Stimulated activated CD4-positive, alpha-beta T cell treated with anti-CD3 and anti-CD28 coated beads, TNF-alpha, amount 100 ng/mL, for 1 hour (primary cell): ENCODE measurements at places on chromosomes 4 and X.

GRCh38 chrX:152038804-152039203 is 64.3 kb upstream of the GABRE start:
- DNase-seq: no peak

GRCh38 chr4:136314686-136315085 is 1217.6 kb downstream of the PCDH18 start:
- DNase-seq: no peak

- no peak for DNase-seq
These were observed 19.8 kb upstream of the HEPH start for GRCh38 chrX:66144258-66144657.

- no peak for DNase-seq
These were observed 64.9 kb downstream of the N4BP2 start for GRCh38 chr4:40121515-40121914.

DNA sequence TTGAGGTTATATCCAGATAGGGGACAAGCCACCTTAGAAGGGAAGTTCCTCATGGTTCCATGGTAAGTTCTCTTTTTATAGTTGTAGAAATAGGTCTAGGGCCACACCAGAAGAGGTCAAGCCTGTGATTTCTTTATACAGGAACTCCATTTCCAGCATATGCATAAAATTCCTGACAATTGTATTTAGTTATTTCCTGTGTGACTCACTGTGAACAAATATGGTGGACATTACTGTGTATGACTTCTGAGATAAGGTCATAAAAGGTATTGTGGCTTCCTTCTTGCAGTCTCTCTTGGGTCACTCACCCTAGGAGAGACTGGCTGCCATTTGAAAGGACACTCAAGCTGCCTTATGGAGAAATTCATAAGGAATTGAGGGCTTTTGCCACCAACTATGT is 2.2 kb upstream of the C4orf36 start:
- no peak for DNase-seq

DNA sequence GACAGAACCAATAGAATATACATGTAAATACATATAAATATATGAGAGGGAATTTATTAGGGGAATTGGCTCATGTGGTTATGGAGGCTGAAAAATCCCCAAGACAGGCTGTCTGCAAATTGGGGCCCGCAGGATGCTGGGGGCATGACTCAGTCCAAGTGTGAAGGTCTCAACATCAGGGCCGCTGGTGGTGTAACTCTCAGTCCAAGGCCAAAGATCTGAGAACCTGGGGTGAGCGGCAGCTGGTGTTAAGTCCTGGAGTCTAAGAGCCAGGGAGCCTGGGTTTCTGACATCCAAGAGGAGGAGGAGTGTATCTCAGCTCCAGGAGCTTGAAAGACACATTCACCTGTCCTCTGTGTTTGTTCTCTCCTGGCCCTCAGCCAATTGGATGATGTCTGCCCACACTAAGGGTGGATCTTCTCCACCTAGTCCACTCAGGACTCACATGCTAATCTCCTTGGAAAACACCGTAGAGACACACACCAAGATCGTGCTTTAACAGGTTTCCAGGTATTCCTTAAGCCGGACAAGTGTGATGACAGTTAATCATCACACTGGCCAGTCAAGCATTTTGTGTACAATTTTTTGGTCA is 28.9 kb downstream of the TIGD2 start:
- DNase-seq: no peak

GRCh38 chr4:182255441-182256190 is 12.4 kb downstream of the TENM3 start:
- no peak for DNase-seq

DNA sequence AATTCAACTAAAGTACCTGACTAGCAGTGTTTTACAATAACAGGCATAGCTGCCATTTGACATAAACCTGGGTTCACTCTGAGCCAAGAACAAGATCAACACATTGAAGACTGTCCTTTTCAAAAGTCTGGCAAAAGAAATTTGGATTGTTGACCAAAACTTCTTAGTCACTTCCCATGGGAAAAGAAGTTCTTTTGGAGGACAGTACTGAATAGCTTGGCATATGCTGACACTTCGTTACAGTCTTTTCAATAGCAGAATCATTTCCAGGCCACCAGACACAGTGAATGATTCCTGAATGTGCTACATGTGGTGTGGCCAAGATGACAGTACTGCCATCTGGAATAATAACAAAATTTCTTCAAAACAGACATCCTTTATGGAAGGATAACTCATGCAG is 560.3 kb downstream of the GRID2 start:
- DNase-seq: no peak
